ENCODE measurements at places on chromosomes 1 and 21.

GRCh38 chr1:156389311-156389710 is 20.3 kb downstream of the RHBG start:
- DNase-seq: no peak

DNA sequence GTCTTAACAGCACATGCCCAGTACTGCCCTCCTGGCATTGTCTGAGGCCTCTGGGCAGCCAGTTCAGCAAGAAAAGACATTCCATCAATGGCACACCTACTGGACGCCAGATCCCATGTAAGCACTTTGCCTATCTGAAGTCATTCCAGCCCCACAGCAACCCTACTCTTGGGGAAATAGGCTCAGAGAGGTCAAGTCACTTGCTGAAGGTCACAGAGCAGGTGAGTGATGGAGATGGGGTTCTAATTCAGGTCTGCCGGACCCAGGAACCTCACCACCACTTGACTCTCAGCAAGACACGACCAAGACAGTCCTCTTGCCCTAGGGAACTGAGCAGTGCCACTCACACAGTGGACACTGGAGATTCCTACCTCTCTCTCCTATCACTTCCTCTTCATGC is 79.4 kb downstream of the PAX7 start:
- no peak for DNase-seq

DNA sequence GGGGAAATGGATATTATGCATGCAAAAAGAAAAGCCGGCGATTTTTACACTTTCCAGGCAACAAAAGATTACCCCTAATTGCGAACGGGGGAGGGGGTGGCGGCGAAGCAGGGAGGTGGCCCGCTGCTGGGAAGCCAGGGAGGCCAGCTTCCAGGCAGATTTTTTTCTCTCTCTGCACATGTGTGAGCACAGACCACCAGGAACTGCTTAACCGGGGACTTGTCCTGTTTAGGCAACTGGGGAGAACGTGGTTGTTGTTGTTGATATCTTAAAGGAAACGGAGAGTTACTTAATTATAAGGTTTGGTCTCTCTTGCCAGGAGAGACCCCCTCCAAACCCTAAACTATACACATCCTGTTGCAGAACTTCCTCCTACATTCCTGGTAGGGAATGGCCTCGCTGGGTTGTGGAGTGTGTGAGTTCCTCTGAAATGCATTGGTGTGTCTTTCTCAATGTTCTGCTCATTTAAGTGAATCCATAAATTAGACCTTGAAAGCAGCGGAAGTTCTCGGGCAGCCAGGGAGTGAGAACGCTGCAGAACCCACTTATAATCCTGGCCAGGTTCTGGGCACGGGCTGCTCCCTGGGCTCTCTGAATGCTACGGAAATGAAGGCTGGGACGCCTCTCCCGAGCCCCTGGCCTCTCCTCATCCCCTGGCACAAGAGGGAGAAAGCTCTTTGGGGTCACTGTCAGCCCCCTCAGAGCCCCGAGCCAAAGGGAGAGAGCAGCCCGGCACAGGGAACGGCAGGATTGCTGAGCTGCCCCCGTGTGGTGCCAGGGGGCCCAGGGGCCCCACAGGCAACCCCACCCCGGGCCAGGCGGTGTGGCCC is 250.0 kb downstream of the FOXD2 start:
- DNase-seq: no peak

GRCh38 chr1:205477121-205477758 is 21.4 kb upstream of the BLACAT1 start:
- no peak for DNase-seq

DNA sequence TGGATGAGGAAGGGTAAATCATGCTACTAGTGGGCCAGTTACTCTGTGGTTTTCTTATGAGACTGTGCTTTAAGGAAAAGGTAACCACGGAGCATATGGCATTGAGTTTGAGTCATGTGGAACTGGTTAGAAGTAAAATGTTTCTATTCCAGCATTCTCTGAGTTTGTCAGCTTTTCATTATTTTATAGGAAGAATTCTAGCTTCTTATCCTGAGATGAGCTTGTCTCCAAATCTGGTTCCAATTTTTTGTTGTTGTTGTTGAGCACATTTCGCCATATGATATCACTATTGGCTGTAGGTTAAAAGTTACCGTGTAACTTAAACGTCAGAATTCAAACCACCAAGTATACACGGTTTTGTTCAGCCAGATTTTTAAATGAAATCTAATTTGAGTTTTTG is 69.9 kb downstream of the ATF6 start:
- DNase-seq: no peak

GRCh38 chr1:104884939-104885338 is 1135.2 kb downstream of the AMY1C start:
- no peak for DNase-seq

GRCh38 chr1:204190212-204191211 is 5.8 kb downstream of the KISS1 start:
- DNase-seq: no peak

DNA sequence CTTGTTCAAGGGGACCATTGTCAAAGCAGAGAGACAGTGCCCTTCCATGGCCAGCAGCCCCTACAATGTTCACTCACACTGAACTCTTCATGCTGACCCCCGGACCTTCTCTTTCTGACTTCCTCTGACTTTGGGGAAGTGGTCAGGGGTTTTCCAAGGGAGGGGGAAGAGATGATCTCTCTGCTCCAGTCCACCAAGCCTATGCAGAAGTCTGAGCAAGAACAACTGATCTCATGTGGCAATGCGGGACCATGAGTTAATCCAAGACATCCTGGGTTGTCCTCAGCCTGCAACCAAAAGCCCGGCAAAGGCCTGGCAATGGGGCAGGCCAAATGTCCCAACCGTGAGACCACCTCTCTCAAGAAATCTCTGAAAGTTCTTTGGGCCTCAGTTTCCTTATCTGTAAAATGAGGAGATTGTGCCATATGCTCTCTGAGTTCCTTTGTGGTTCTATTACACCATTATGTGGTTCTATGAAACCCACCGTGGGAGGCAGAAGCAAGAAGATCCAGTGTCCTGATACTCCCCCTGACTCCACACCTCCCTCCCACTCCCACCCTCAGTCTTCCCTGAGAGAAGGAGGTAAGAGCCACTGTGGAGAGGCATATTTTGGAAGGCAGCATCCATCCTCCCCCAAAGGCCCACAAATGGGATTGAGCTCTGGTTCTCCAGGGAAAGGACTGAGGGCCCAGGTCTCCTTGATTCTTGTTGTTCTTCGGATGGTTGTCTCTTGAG is 11.8 kb upstream of the ARHGEF2 start:
- DNase-seq: no peak

GRCh38 chr1:51285055-51285454 is 45.3 kb downstream of the TTC39A start:
- DNase-seq: no peak

GRCh38 chr1:224592636-224593582 is 23.2 kb upstream of the CNIH3 start:
- DNase-seq: no peak

DNA sequence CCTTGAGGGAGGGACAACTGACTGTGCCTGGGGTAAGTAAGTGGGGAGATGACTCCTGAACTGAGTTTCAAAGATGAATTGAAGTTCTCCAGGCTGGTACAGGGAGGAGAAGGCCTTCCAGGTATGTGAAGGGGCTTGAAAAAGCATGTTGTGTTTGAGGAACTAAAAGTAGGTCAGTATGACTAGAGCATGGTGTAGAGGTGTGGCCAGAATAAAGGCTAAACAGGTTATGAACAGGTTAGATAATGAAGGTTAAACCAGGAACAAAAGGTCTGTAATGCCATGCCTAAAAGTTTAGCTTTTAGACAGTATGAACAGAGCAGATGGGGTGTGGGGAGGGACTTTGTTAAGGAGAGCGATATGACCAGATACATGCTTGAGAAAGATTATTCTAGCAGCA is 7.3 kb upstream of the CLSPN start:
- no peak for DNase-seq

DNA sequence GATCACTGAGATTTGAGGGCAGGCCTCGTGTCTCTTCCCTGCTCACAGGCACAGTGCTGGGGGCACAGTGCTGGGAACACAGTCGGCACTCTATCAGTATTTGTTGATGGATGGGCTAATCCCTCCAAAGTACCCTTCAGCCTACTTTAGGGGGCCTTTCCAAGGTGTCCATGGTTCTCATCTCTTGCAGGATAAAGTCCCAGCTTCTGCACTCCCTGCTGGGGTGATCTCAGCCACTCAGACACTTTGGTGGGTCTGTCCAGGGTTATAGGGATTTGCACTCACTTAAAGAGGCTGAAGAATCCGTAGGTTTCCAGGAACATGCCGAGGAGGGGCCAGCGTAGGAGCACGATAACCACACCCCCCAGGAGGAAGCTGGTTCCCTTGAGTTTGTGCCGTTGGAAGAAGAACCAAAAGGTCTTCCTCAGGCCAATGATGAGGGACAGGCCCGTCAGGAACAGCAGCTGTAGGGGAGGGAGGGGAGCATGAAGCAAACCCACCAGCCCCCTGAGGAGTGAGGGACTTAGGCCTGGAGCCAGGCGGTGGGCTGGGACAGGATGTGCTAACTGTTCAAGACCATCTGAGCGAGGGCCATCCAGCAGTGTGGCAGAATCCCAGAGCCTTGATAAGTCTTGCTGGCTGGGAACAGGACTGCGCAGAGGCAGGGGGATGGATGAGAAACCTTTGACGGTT is 5.2 kb upstream of the KISS1 start:
- DNase-seq: no peak

DNA sequence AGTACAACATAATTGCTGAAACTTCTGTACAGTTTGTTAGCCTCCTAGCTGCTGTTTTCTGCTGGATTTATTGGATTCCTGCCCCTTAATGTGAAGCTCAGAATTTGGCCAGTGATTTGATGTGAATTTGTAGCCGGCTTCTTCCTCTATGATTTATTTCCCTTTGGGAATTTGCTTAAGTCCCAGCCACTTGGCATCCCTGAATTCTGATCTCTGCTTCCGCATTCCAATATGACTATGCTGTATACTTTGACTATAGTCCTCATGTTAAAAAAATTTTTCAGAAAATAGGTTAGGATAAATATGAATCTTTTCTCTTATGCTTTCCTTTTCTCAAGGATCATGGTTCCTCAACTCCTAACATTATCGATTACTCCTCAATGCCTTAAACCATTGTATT is 12.4 kb upstream of the LRIF1 start:
- no peak for DNase-seq

- DNase-seq: no peak
Observed at GRCh38 chr1:167746013-167746672, 24.4 kb downstream of the MPZL1 start.

DNA sequence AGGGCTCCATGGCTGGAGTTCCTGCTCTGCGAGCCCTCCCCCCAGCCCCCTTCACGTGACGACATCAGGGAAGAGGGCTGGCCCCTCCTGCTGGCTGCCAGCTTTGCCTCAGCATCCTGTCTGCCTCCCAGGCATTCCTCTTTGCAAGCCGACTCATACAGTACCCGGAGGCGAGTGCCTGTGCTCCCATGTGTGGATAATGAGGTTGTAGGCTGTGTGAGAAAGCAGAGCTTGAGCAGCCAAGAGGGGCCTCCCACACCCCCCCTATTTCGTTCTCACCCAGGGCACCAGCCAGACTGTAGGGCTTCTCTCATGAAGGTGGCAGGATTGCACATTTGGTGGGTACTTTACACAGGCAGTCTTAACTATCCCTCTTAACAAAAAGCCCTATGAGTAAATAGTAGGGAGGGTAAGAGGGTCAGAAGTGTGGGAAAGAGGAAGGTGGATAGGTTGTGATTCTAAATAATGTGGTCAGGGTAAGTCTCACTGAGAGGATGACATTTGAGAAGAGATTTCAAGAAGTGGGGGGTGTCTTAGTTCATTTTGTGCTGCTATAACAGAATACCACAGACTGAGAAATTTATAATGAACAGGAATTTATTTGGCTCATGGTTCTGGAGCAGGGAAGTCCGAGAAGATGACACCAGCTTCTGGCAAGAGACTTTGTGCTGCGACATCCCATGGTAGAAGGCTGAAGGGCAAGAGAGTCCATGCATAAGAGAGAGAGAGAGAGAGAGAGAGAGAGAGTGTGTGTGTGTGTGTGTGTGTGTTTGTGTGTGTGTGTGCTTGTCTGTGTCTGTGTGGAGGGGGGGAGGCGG is 113.5 kb downstream of the OMA1 start:
- no peak for DNase-seq

DNA sequence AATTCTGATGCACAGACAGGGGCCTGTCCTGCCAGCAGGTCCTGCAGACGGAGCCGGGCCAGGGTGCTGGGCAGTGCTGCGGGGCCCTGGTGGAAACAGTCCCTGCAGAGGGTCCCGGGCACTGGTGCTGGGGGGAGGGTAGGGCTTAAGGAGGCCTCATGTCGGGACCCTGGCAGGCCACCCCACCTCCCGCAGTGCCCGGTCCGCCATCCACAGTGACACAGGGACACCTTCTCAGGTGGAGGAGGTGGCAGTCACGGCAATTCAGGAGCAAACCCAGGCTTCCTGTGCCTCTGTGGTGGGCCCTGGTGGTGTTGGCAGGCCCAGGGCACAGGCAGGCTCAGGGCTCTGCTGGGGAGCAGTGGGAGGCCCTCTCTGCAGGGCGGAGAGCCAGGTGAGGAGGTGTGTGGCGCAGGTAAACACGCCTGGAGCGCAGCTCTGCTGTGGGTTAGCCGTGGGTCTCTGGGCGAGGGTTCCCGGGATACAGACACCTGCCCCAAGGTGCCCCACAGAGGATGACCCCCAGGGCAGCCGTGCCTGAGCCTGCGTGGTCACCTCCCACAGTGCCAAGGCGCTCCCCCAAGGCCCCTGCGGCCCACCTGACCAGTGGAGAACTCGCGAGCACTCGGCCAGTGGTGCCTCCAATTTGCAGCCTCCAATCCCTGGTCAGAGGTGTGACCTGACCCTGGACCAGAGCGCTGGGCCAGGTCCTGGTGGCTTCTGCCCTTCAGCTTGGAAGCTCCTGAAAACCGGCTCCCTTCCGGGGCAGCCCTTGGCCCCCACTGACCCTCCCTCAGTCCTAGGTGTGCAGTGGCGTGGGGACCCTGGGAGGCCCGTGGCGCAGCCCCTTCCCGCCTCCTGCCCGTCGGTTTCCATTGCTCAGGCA is 19.2 kb downstream of the COL18A1 start:
- DNase-seq: no peak

DNA sequence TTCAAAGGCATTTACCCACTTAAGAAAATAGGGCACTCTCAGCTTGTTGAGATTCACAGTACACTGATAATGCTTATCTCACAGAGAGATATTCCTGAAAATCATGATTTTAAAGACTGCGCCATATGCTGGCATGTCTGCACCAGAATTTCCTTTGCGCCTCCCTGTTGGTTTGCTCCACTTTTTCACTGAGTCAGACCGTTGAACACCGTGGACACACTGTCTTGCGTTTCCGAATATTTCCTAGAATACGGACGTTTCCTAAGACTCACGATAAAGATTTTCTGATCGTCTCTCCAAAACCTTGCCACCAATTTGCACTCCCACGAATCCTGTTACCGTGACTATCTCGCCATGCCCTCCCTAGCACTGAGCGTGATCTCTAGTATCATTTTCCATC is 497 bp upstream of the C1orf115 start:
- no peak for DNase-seq

GRCh38 chr1:228465141-228465540 is 22.0 kb upstream of the RNF187 start:
- no peak for DNase-seq

DNA sequence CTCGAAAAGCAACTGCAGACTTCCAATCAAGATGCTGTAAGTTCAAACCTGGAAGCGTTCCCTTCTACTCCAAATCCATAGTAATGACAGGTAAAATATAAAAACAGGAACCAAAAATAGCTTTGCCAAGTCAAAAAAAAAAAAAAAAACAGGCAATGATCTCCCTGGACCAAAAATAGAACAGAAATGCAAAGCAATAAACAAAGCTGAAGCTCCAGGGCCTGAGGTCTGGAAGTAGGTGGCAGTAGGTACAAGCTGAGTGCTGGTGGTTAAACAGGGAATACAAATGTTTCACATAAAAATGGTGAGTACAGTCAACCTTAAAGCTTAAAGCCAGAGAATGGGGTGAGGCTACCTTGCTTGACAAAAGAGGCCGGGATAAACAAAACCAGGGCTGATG is 610.8 kb downstream of the SMYD3 start:
- no peak for DNase-seq

- no peak for DNase-seq
Observed at GRCh38 chr21:25313829-25314228, 293.5 kb downstream of the MRPL39 start.
